ENCODE measurements at places on chromosomes 6 and 20.

DNA sequence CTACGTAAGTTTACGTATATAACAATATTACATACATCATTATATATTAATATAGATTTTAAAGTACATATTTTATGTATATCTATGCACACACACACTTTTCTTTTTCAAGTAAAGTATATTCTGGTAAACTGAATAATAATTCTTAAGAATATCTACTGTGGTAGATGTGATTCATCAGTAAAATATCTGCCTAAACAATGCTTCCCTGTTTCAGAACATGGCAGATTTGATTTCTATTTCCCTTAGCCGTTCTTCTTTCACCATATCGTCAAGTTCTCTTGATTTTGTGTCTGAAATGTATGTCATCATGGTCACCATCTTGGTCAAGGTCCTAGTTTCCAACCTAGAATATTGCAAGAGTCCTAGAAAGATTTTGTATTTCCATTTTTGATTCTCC lies 195.6 kb downstream of the HDGFL1 start:
- peak; percentile 48 for DNase-seq

DNA sequence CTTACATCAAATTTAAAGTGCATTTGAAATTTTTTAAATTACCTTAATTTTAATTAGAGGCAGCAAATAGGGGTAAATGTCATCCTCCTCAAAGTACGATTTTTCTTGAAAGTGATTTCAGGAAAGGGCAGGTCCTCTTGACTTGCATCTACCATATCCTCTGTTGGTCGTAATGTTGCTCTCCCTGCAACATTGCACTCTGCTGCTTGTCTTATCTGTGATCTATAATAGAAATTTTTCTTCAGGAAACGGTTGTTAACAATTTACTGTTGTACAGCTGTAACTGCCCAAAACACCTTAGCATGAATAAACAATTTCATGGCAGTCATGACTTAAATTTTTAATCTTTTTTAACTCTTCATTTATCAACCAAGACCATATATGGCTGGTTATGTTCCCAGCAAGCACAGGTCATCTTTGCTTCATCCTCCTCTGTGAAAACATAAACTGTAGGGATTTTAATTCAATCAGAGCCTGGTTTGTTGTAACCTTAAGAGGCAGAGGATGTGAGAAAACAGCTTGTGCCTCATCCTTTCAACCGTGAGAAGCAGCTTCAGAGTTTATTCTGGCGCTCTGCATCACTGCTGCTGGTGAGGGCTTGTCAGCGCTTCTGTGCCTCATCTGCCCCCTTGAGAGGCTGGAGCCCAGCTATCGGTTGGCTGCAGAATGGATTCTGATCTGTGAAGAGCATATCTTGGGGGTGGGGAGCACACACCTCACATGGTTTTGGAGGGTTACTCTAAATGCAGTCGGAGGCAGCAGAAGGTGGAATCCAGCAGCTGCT lies 56.0 kb downstream of the CTNNBL1 start:
- no peak for DNase-seq

- DNase-seq = peak; percentile 68
Measured at GRCh38 chr6:113697632-113698410, 159.3 kb upstream of the MARCKS start.

DNA sequence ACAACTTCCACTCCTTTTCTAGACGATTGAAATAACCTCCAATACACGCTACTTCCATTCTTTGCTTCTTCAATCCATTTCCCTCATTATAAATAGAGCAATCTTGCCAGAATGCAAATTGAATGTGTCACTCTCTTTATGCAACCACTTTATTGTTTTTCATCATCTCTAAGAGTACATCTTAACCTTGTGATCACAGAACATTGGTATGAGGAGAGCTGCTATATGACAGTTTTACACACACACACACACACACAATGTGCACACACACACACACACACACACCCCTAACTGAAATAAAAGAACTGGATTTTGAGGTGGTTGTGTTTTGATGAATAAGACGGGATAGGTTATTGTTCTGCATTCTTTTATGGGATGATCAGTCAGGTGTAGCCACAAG lies 187.0 kb downstream of the HDGFL1 start:
- DNase-seq = no peak

DNA sequence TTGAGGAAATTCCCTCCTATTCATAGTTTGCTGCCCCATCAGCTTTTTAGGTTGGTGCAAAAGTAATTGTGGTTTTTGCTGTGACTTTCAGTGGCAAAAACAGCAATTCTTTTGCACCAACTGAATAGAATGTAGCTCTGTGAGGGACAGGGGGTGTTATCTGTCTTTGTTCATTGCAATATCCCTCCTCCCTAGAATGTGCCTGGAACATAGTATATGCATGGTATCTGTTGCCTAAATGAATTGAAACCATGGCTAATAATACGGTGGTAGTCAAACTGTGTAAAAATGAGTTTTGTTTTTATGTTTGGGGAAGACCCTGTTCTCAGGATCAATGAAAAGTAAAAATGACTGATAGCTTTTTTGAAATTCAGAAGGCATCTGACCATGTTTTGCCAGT lies 45.1 kb downstream of the SCAND1 start:
- DNase-seq = no peak

- peak; percentile 98 for DNase-seq
Measured at GRCh38 chr6:132084811-132085509, 133.8 kb upstream of the CCN2 start.

- no peak for DNase-seq
Measured at GRCh38 chr6:31462026-31462963, 35.6 kb upstream of the MICB start.

- DNase-seq = peak; percentile 90
Measured at GRCh38 chr6:3281631-3282475, 23.1 kb downstream of the PSMG4 start.

- no peak for DNase-seq
Measured at GRCh38 chr6:47434372-47435253, 43.0 kb upstream of the CD2AP start.

DNA sequence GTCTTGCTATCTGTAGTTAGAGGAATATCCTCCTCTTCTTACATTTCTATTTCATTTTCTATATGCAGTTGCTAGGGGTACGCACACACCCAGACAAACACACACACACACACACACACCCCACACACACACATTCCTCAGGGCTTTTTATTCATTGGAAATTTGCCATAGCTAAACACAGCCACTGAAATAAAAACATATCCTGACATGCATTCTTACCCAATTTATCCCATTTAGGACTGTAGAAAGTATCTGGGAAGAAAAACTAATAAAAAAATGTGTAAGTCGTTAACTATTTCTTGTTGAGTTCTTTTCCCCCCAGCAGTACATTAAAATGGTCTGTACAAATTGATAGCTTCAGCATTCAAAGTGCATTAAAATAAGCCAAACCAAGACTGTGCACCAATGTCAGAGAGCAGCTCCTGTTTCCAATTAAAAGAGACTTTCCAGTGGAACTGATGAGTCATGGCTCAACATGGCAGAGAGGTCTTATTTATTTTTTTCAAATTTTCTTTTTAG lies 357.9 kb upstream of the AGPAT4 start:
- DNase-seq = peak; percentile 45

DNA sequence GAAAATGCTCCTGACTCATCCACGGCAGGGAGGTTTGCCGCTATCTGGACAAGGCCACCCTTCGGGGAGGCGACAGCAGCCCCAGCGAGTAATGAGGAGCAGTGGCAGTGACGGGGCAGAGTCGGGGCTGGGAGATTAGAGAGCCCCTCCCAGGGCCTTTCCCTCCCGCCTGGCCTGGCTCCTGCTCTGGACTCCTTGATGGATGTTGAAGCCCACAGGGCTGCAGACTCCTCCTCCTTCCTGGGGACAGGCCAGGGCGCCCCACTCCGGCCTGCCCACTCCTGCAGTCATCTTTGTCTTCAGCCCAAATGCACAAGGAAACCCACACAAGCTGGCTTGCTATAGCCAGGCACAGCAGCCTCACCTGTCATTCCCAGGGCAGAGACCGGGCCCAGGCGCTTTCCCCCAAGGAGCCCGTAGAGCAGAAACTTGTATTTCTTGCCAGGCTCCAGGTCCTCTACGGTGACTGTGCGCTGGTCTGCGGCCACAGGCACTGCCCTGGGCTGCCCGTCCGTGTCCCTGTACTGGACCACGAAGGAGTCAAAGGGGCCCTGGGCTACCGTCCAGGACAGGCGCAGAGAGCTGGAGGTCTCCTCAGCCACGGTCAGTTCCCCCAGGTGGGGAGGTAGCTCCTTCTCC lies 7.7 kb downstream of the CYP21A2 start:
- peak; percentile 9 for DNase-seq

- no peak for DNase-seq
Measured at GRCh38 chr6:5626727-5627426, 365.6 kb downstream of the FARS2 start.

- peak; percentile 96 for DNase-seq
Measured at GRCh38 chr20:38298768-38299288, 5.1 kb upstream of the BPI start.

DNA sequence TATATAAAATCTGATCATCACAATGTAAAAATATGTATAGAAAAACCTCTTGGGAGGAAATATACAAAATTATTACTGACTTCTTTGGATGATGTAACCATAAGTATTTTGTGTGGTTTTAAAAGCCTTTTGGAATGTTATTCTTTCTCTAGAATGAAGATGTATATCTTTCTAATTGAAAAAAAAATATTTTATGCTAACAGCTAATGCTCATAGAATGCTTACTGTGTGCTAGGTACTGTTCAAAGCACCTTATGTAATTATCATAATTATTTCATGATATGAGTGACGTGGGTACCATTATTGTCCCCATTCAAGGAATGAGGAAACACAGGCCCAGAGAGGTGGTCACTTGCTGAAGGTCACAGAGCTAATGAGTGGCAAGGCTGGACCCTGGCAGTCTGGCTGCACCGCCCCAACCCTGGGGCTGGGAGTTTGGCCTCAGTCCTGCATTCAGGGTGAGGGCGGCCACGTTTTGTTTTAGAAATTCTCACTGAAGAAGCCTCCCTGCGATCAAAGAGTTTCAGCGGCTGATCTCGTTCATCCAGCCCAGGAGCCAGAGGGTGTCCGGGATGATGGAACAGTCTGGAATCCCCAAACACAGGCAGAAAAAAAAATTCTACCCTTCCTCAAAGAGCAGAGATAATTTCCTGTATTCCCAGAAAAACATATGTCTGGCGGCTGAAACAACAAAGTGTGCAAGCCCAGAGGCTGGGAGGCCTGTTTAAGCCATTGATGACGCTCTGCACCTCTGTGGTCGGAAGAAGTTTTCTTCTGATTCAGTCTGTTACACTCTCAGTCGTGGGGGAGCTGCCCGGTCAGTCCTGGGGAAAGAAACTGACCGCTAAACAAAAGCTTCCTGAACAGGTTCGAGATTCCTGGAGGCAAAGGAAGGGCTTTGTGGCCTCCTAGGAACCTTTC lies 37.3 kb downstream of the TFEB start:
- DNase-seq = peak; percentile 98

- no peak for DNase-seq
Measured at GRCh38 chr20:1964659-1965405, 29.0 kb downstream of the PDYN start.

DNA sequence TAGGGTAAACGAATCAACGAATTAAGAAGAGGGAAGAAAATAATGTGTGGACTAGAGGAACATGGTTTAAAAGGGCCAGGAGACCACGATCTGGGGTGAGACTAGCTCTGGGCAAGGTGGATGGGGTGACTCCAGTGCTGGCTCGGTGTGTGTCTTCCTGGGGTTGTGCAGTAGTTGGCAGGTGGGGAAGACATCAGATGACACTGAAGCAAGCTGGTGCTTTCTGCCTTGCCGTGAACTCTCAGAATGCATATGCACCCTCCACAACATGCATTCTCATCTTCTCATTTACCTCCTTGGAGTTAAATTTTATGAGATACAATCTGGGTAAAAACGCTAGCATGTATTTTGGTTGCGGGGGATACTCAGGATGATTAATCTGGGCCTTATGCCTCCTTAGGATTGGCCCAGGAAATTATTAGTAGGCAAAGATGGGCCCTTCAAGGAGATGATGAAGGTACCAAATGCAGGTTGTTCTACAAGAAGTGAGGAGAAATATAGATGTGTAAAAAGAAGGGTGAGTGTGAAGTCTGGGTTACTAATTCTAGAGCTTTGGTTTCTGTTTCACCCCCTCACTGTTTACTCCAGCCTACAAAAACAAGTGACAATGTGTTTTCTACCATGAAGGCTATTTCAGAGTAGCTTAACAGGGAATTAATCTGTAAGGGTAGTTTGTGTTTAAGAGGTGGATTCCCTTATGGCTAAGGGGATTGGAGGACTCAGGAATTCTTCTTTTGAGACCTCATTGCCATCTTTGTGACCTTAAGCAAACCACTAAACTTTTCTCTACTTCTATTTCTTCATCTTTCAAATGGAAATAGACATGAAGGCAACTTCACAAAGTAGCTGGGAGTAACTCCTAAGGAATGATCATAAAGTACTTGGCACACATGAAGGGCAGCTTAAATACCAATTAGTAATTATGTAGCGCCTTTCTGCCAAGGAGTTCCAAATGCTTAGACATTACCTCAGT lies 71.0 kb upstream of the SUPT3H start:
- DNase-seq = peak; percentile 35

GRCh38 chr6:82507112-82507511 lies 143.5 kb downstream of the TPBG start:
- DNase-seq = peak; percentile 76

DNA sequence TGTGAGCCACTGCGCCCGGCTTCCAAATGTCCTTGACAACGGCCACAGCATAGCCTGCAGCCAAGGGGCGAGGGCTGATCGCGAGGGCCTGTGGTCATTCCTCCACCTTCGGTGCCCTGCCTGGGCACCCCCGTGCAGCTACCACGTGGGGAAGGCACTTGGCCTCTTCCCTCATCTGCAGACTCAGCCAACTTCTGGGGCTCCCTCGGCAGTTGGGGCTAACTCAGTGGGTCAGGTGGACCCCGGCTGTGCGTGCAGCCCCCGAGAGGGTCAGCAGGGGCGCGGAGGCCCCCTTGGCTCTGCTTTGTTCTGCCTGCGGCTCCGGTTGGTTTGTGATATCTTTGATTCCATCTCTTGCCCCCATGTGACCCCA lies 52.9 kb upstream of the BHLHE23 start:
- DNase-seq = no peak

DNA sequence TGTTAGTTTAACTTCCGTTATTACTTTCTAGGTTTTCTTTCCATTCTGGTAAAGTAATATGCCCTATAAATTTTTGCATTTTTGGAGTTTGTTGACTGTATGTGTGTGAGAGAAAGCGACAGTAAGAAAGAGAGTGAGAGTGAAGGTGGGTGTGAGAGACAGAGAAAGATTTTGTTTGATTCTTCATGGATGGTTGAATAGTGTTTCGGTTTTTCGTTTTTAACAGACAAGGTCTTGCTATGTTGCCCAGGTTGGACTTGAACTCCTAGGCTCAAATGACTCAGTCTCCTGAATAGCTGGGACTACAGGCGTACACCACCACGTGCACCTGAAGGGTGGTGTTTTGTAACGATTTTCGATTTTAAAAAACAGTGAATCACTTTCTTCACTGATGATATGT lies 329.1 kb upstream of the RUNX2 start:
- no peak for DNase-seq

DNA sequence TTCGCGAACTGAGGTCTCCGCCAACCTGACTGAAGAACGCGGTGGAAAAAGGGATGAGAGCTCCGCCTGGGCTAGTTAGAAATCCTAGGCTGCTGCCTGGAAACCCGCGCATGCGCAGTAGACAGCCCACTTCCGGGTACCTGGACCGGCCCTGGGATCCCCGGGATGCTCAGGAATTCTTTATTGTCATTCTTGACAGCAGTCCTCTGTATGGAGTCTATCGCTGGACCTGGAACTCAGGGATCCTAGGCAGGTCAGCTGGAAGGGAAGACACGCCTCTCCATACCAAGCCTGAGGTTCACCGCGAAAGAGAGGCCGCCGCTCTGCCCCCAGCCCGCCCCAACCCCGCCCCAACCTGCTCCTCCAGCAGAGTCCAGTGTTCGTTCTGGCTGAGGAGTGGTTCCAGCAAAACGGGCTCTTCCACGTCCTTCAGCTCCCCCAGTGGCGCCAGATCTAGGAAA lies 1379.2 kb upstream of the DEFB115 start:
- peak; percentile 6 for DNase-seq
